GM04503 (cell line): ENCODE measurements at places on chromosomes 3 and 15.

GRCh38 chr3:81472600-81473362, 288.7 kb downstream of the GBE1 start:
- no peak for DNase-seq

- no peak for DNase-seq
These were observed 13.2 kb upstream of the AEN start for GRCh38 chr15:88607951-88608350.

- no peak for DNase-seq
These were observed 269.6 kb upstream of the CFAP20DC start for GRCh38 chr3:59319442-59319841.

DNA sequence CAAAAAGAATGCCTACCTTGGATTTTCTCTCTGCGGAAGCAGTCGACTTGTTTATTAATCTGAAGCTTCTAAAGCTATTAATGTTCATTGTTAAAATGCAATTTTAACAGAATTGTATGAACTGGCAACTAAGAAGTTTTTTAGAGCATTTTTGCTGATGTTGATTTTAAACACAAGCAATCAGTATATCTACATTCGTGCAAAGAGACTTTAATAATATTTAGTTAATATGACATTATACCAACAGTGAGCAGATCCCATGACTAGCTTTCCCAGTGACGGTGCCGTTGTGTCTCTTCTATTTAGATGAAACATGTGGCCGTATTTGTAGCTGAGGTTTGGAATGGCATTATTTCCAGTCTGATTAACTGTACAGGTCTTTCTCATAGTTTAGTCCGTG, 88.0 kb downstream of the PEX5L start:
- no peak for DNase-seq

DNA sequence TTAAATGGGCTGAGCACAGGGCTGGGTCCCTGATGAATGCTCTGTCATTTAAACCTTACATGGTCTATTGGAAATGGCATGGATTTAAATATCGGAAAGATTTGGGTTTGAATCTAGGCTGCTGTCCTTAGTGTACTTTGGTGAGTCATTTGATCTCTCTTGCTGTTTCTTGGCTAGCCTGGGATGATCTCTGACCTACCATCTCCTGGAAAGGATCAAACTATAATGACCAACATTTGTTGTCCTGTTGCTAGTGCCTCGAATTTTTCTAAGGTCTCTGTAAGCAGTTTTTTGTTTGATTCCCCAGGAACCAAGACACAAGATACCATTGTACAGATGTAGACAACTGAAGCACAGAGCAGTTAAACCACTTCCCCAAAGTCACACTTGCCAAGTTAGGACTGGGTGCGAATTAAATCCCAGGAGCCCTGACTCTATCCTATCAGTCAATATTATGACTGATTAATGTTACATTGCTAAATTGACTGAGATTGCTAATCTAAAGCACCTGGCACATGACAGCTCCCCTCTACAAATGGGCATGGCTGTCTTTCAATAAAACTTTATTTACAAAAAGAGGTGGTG, 244.9 kb upstream of the MCTP2 start:
- DNase-seq, result no peak

DNA sequence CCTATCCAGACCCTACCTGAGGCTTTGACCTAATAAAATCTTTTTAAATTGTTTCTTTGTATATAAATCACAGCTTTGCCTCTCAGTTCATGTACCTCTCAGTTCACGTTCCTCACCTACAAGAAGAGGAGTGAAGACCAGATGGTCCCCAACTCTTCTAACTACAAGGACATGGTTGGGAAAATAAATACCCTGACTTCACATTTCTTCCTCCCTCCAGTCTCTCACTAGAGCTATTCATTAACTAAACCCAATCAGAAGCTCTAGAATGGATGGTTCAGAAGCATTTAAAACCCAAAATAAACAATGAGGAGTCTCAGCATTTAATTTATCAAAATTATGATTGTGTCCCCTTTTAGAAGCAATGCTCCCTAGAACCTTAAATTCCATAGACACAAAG, 97.3 kb upstream of the AGTR1 start:
- DNase-seq, result no peak

GRCh38 chr3:149608987-149609386, 48.8 kb downstream of the WWTR1 start:
- DNase-seq, result no peak

GRCh38 chr3:102125197-102125993, 276.1 kb downstream of the NFKBIZ start:
- DNase-seq, result no peak

- DNase-seq, result no peak
These were observed 13.4 kb downstream of the LRIG1 start for GRCh38 chr3:66487465-66487864.

DNA sequence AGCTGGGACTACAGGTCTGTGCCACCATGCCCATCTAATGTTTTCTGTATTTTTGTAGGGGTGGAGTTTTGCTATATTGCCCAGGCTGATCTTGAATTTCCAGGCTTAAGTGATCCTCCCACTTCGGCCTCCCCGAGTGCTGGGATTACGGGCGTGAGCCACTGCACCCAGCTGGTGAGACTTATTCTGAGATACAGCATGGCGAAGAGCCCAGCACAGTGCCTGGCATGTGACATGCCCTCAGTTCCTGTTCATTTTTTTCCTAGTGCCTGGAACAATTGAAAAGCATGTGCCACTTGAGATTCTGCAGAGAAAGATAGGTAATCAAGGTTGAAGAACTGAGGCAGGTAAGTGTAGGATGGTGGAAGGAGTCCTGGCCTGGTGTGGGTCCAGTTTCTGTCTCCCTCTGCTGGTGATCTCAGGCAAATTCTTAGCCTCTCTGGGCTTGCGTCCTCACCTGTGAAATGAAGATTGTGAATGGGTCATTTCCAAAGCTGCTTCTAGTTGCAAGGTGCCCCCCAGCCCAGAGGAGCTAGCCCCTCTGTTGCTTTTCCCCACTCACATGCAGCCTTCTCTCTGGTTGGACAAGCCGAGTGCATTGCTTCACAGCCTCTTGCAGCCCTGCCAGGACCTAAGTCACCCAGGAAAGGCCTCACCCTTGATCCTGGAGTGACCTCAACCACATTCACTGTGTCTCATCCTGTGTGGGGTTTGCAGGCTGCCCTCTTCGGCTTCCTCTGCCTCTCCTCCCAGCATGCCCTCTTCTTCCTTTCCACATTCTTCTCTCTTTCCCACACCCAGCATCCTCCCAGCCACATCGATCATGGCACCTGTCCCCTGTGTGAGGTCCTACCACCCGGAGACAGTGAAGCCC, 4.3 kb upstream of the RHCG start:
- DNase-seq, result no peak

DNA sequence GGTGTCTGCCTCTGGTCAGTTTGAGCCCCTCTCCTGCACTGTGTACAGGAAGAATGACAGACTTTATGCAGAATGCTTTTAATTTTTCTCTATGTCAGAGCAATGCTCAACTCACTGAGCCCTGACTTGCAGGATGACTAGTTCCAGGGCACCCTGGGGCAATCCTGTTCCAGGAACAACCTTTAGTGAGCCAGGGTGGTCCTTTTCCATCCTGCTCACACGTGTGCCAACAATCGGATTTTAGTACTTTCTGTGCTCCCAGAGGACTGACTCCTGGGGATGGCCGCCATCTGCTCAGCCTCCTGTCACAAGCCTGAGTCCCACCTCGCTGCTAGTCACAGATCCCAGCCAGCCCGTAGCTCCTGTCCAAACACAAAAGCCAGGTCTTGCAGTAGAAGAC, 48.2 kb upstream of the ALDH1A3 start:
- no peak for DNase-seq

GRCh38 chr3:10319251-10319650, 1.7 kb downstream of the SEC13 start:
- DNase-seq, result no peak

- no peak for DNase-seq
These were observed 37.9 kb upstream of the LRTM1 start for GRCh38 chr3:54965746-54966145.

DNA sequence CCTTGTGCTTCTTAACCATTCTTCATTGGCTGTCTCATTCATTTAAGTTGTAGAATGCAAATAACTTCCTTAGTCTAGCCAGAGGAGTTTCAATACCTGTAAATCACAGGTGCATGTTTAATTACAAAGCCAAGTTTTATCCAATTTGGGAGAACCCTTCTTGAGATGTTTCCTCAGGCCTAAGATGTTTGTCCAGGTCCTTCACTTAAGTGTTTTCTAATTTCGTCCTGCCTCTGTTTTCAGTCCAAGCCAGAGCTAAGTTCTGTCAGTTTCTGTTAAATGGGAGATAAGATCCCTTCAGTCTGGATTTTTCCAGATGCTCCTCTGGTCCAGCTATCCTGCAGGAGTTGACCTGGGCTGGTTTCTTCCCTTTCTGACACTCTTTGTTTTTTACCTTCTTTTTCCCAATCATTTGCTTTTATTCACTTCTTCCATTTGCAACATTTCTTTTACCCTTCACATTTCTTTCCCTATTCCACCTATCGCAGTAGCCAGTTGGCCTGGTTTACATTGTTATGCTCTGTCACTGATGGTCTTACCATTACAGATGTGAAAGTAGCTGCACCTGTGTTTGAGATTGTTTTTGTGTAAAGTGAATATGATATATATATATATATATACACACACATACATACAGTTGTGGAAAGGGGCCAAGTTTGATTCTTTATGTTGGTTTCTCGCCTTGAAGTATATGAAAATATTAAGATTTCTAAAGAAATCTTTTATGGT, 34.5 kb downstream of the EIF2AK4 start:
- no peak for DNase-seq

- DNase-seq, result no peak
These were observed 266.3 kb downstream of the XXYLT1 start for GRCh38 chr3:195004512-195005250.

- DNase-seq, result no peak
These were observed 58.2 kb upstream of the FLNB start for GRCh38 chr3:57949785-57950615.

GRCh38 chr15:33636958-33637357, 326.2 kb downstream of the RYR3 start:
- no peak for DNase-seq

GRCh38 chr3:42847731-42848130, 27.9 kb downstream of the CYP8B1 start:
- DNase-seq, result no peak

DNA sequence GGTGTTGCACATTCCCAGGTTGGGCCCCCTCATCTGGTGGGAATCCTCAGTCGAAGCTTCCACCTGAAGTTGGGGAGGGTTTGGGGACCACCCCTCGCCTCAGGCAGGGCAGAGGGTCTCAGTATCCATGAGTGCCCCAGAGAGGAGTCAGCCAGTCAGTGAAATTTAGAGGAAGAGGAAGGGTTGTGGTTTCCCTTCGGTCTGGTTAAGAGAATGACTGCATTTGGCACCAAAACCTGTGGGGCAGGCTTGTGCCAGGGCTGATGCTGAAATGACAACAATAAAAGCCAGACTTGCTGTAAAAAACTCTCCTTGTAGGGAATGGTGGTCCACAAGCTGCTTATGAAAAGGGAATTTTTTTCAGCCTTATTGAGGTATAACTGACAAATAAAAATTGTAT, 22.6 kb downstream of the LMCD1 start:
- DNase-seq, result no peak

DNA sequence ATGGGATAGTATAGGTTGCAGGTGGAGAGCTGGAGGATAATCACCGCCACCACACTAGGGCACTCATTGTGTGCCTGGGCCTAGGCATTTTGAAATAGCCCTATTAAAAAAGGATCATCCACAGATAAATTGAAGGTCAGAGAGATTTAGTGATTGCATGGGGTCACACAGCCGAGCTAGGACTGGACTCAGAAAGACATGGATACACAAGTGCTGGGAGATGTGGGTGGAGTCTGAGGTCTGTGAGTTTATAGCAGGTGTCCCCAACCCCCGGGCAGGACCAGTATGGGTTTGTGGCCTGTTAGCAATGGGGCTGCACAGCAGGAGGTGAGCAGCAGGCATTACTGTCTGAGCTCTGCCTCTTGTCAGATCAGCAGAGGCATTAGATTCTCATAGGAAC, 5.3 kb upstream of the ANKDD1A start:
- no peak for DNase-seq

GRCh38 chr15:101637516-101637915, 14.7 kb downstream of the TM2D3 start:
- no peak for DNase-seq

DNA sequence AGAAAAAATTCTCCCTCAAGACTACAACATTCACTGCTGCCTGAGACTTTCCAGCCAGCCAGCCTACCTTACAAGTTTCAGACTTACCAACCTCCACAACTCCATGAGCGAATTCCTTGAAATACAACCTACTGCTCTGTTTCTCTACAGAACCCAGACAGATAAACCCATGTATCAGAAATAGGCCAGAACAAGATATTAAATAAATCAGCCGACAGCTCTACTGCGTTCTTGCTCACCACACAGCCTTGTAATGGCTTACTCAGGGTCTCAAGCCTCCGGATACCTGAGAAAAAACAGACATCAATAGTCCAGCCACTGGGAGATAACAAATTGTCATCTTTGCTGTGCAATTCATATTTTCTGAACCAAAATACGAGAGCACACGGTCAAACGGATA, 43.6 kb upstream of the LIPC start:
- DNase-seq, result no peak

DNA sequence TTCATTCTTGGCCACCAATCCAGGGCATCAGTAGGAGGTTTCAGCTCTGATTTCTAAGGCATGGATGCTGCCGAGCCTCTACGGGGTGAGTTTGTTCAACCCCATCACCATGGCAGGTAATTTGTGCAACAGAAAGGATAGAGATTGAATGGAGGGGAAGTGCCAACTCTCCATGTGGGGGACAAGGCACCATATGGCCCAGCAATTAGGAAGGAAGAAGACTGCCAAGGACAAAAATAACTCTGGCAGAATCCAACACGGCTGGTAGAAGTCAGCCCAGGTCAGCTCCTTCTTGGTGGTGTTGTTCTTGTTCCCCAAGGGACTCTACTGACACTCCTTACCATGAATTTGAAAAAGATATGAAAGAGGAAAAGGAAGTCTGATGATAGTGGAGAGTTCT, 503.9 kb downstream of the MAGI1 start:
- no peak for DNase-seq

DNA sequence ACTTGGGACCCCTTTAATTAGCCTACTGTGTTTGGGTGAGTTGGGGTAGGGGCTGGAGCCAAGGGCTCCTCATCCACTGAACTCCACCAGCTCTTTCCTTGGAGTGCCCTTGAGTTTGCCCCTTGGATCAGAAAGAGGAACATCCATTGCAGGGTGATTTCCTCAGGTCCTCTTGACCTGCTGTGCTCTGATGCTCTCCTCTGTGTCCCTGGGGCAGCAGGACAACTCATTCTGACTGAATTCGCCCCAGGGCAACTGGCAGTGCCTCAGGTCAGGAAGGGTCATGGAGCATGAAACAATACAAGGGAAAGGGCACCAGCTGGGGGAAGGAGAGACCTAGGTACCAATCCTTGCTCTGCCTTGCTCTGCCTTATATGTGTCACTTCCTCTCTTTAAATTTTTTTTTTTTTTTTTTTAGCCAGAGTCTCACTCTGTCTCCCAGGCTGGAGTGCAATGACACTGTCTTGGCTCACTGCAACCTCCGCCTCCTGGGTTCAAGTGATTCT, 47.8 kb downstream of the BSN start:
- DNase-seq, result no peak
